ENCODE measurements at places on chromosomes 1 and 21.

DNA sequence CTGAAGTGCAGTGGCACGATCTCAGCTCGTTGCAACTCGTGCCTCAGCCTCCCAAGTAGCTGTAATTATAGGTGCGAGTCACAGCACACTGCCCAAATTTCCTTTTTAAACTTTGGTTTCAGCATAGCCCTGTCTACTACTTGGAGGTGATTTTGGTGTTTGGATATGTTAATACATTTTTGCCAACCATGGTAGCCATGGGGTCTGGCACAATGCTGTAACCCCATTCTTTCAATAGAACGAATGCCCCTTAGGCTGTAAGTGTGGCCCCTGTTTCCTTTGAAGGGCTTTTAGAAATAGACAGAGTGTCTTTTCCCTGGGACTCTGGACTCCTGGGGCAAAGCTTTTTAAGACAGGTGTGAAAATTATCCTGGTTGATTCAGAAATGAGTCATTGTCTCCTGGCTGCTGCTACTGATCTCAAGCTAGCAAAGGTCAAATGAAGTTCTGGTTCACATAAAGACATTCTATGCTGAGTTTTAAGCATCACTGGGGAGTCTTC lies 141.1 kb upstream of the RUNX1 start:
- DNase-seq = no peak

- no peak for DNase-seq
These were observed 111.4 kb downstream of the ST3GAL3 start for GRCh38 chr1:43818691-43819090.

GRCh38 chr1:117967477-117967876 lies 37.9 kb downstream of the WDR3 start:
- DNase-seq = no peak

DNA sequence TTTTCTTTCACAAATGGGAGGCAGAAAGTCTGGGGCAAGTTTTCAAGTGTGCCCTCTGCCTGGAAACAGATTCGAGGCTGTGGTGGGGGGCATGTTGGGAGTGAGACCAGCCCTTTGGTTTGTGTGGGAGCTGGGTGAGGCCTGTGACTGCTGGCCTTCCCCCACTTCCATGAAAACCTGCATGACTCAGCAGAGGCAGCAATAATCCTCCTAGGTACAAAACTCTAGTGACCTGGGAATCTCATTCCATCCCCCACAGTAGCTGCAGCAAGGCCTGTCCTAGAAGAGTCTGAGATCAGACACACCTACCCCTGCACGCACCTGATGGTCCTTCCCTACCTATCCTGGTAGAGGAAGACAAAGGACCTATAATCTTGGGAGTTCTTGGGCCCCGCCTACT lies 42.1 kb upstream of the KIAA0040 start:
- no peak for DNase-seq

- no peak for DNase-seq
These were observed 194.2 kb upstream of the JUN start for GRCh38 chr1:58978096-58978495.

- DNase-seq = peak; percentile 76
These were observed at the start of gene PLXNA2 for GRCh38 chr1:208243967-208244916. Gene PLXNA2 (minus strand): TSS chr1:208244384. CDS start chr1:208217922, 26,462 bp downstream.

- peak; percentile 67 for DNase-seq
These were observed 100.0 kb upstream of the SLC44A3 start for GRCh38 chr1:94719926-94720793.

DNA sequence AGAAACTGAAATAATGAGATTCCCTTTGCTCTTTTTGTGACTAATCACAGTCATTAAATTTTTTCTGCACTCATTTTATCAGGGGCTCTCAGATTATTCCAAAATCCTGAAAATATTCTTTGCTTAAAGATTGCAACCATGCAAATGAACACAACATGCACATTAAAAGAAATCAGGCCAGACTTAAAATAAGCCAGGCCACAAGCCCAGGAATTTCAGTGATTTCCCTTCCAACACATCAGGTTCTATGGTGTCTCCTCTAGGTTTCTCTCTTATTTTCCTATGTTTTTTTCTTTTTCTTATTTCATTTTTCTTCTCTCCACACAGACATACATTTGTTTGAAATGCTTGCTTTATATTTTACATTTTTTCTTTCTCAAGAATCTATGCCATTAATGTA lies 65.3 kb downstream of the NIBAN1 start:
- no peak for DNase-seq

DNA sequence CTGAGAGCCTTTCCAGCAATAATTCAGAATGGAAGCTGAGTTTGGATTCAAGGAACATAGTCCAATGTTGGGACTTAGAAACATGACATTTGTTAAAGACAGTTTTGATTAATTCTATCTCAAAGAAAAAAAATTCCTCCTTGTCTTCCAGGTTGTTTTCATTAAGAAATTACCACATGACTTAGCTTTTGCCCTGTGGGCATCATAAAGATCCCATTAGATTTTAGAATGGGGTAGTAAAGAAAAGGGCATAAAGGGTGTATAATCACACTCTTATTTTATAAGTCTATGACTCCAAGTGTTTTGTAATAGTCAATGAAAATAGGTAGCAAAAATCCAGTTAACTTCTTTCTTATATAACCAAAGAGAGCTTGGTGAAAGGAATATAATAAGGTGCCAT lies 14.3 kb upstream of the PRKAA2 start:
- DNase-seq = no peak

DNA sequence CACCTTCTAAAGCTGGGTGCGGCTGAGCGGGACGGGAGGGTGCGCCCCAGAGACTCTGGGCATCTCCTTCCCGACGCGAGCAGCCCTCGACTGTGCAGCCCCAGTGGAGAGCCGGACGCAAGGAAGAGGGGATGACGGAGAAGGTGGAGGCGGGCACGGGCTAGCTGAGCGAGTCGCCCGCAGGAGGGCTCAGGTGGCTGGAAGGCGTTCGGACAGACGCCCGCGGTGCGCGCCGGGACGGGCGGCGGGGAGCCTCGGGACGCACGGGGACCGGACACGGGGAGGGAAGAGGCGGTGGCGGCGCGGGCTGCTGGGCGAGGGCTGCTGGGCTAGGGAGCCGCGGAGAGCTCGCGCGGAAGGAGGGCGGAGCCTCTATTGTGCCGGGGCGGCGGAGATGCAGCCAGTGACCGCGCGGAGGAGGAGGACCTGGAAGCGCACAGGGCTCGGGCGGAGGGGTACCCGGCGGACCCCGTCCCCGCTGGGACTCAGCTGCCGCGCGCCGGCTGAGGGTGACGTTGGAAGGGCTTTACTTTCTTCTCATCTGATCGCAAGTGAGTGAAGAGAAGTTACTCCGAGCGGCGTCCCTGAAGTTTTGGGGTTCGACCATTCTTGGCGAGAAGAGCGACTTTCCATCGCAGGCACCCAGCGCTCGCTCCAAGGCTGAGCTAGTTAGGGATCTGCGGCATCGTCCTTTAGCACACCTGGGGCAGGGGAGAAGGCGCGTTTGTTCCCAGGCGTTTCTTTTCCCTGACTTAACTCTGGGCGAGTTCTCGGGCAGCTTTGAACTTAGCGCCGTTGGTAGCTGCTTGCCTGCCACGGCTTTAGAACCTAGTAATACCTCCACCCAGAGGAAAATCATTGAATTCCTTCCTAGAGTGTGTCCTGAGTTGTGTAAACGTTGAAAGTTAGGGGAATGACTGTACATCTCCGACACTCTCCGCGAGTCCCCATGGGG lies at the start of gene OLFML2B:
TSS of gene OLFML2B (minus strand) at position 323 of the 955 bp plus-strand sequence. CDS start 439 bp downstream, outside the sequence.
- DNase-seq = peak; percentile 41

DNA sequence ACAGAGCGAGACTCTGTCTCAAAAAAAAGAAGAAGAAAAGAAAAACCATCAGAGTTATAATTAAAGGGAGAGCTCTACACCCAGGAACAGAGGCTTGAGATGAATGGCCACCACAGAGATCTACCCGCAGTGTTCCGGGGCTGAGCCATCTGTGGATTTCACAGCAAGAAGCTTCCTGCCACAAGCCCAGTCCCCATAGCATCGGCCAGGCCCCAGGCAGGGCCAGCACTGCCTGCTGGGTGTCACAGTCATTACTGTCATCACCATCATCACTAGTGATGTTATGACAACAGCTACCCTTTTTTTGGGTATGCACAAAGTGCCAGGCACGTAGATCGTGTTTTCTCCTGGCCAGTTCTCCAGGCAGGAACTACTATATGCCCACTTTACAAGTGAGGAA lies 111.6 kb upstream of the VAMP3 start:
- no peak for DNase-seq

- no peak for DNase-seq
These were observed 124.9 kb upstream of the TNFSF4 start for GRCh38 chr1:173332026-173332425.

GRCh38 chr1:210475321-210475720 lies 146.6 kb downstream of the HHAT start:
- no peak for DNase-seq

- DNase-seq = no peak
These were observed 293.9 kb downstream of the LRRC7 start for GRCh38 chr1:69861641-69862040.

- no peak for DNase-seq
These were observed 42.8 kb downstream of the UBASH3A start for GRCh38 chr21:42446531-42446930.

DNA sequence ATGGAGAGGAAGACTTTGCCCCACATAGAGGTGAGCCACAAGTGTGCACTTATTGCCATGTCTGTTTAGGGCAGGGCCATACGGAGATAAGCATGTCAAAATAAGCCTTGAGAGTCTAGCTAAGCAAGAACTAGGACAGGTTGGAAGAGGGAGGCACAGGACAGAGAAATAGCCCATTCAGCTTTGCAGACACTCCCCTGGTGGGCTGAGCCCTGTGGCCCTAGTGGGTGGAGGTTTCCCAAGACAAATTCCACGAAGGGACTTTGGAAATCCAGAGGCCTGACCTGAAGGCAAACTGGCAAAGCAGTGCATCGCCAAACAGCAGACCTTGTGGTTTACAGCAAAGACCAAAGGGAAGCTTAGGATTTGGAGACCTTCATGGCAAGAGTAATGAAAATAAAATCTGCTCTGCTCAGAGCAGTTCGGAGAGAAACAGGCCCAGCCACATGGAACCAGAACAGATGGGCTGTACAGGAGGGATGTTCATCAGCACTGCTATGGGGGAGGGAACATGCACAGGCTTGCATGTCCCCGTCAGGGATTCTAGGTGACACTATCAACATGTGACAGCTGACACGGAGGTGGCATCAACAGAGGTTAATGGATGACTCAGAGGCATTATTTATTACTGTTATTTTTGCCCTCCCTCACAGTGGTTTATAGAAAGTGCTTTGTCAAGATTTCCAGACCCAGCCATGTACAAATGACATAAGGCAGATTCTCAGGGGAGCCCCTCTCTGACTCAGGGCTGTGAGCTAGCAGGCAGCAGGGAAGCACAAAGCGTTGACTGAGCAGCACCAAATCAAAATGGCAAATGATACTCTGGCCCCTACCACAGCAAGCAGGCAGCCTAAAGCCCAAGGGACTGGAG lies 90.1 kb upstream of the IRF2BP2 start:
- peak; percentile 60 for DNase-seq

GRCh38 chr1:71561729-71562128 lies 480.9 kb upstream of the ZRANB2 start:
- DNase-seq = no peak

DNA sequence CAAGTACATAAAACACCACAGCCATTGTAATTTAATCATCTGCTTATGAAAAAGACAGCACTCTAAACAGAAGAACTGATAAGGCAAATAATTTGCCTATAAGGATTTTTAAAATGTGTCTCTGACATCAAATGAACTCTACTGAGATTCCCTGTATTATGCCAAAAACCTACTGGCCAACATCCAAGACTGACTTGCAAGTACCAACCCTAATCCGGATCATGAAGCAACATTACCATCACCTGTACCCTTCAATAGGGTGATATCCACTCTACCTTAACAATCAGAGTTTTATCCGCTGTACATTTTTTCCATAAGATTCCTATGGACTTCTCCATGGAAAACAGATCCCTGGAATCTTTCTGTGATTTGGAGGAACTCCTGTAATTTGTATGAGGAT lies 4.6 kb downstream of the RGS7 start:
- no peak for DNase-seq
